Right forelimb (tissue), 1 donor: ENCODE measurements at places on chromosomes 4 and X.

GRCh38 chr4:48228949-48229348 is 40.7 kb downstream of the TEC start:
- DNase-seq, result no peak

- no peak for DNase-seq
Observed at GRCh38 chr4:186067757-186068385, 1.1 kb upstream of the TLR3 start.

- DNase-seq, result no peak
Observed at GRCh38 chr4:2954358-2955185, 8.6 kb downstream of the NOP14 start.

GRCh38 chr4:148444296-148445070 is 2.3 kb upstream of the NR3C2 start:
- peak; percentile 66 for DNase-seq

DNA sequence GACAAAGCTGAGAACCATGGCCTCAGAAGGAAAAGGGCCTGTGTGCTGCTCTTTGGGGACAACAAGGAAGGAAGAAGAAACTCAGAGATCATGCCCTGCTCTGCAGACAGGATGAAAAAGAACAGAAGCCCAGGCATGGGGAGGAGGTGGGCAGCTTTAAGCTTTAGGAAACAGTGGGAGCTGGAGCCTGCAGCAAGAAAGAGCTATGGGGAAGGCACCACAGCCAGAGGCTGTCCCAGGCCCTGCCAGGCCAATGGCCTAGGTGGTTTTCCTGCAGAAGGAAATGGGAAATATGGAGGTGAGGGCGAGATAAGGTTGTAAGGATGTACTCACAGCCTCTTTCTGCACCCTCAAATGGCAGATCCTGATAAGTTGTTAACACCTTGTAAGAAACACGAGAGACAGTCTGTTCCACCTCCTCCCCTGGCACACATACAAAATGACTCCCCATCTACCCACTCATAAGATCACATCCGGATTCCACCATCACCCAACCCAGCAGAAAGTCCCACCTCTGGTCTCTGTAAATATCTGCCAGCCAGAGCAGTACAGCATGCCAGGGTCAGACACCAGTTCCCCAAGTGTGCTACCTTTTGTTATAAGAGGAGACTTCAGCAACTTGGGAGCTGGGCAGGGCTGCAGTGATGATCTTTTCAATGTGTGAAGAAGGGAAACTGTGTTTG is 105.2 kb downstream of the RTL5 start:
- no peak for DNase-seq

DNA sequence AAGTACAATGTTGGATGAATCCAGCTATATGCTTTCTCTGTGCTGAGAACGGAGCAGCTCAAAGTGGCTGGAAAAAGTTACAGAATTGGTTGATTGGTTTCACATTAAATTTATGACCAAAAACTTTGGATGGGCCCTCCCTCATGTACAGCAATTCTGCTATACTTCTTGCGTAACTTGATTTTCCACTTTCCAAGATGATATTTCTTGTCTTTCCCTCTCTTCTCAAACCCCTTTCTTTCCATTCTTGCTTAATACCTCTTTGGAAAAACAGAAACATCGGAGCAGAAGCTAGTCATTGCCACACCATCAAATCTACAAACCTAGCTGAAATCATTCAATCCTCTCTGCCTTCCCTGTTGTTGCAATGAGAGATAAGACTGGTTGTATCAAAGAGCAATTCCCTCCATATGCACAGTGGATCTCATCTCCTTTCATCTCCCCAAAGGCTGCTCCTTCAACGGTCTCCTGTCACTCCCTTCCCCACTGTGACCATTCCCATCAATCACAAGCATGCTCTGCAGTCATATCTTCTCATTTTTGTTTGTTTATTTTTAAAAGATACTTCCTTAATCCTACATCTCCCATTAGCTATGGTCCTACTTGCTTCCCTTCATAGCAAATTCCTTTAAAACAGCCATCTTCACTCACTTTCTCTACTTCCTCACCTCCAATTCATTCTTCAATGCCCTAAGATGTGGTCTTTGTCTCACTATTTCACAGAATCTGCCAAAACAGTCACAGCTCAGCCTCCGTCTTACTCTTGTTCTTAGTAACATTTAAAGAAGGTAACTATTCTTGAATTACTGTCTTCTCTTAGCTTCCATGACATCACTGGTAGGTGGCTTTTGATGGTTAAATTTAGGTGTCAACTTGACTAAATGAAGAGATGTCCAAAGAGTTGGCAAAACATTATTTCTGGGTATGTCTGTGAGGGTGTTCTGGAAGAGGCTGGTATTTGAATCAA is 145.5 kb downstream of the FAM13A start:
- DNase-seq, result no peak

- peak; percentile 48 for DNase-seq
Observed at GRCh38 chrX:103330681-103331288, 746 bp downstream of the TCEAL7 start.

- no peak for DNase-seq
Observed at GRCh38 chrX:136261321-136261720, 10.1 kb upstream of the MAP7D3 start.

- peak; percentile 43 for DNase-seq
Observed at GRCh38 chr4:26173619-26174018, 147.2 kb upstream of the RBPJ start.

GRCh38 chrX:70172221-70172620 is 5.1 kb upstream of the DGAT2L6 start:
- DNase-seq, result no peak

DNA sequence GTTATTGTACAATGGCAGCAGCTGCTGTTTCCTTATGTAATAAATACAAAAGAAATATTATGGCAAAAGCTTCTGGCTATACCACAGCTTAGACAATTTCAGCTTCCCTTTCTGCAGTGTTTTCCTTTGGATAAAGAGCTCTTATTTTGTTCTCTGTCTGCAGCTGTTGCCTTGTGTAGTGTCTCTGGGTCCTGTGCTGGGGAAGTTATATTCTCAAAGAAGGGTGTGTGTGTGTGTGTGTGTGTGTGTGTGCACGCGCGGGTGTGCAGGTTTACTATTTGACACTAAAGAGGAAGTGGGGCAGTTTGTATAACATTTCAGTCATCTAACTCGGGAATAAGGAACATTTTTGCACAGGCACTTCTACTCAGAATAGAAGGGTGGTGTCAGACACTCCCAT is 83.6 kb downstream of the REPS2 start:
- DNase-seq, result no peak

DNA sequence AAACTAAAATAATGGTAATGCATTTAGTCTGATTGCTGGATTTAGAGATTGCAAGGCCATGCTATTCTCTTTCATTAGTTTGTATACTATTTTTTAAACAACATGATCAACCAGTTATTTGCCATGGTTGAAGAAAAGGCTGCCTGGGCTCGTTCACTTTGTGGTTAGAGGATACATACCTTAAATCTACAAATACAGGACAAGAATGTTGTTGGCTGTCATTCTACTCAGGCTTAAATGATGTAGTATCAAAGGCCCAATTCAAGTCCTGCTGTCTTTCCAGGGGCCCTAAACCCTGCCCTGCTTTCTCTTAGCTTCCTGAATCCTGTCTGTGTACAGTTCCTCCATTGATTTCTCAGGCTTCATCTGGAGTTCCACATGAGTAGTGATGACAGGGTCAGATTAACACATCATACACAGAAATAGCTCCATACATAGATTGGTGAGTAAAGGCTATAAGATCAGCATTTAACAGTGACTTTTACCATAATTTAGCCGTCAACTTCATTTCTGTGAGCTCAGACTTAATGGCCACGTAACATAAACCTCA is 114.9 kb upstream of the GPRIN3 start:
- DNase-seq, result no peak

DNA sequence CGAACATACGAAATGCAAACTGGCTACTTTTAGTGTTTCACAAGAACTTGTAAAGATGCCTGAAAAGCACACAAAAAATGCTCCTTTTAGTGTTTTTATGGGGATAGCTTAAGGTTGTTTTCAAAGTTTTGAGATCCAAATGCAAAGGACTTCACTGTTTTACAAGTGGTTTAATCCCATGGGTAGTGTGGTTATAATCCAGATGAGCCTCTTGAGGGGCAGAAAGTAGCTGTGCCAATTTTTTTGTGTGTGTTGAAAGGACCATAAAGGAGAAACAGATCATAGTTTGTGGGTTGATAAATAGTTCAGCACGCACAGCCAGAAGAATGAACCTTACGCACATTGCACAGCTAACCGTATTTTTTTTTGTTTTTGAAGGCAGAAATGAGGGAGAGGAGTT is 126.9 kb upstream of the GIMD1 start:
- DNase-seq, result peak; percentile 45

DNA sequence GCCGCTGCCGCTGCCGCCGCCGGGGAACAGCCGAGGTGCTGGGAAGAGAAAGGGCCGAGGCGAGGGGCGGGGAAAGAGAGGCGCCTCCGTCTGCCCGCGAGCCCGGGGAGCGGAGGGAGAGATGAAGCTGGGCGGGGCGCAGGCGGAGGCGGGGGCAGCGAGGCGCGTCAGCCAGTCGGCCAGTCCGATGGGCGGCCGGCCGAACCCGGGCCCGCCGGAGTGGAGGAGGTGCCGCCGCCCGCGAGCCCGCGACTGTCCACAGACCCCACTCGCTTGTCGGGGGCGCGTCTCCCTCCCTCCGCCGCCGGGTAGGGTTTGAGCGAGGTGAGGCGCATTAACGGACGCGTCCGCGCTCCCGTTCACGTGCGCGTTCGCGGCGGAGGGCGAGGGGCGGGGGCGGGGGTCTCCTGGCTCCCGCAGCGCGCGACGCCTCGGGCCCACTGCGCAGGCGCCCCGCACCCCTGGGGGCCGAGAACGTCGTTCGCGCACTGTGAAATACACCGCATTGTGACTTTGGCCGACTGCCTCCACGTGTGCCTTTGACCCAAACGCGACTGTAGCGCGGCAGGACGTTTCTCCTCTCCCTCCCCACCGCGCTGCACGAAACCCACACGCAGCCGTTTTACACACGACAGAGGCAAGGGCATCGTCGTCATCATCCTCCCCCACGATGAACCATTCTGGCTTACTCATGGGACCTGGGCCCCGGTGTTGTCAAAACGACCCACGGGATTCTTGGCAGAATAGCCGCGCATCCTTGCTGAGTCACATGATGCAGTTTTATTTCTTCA is at the start of gene NUDT11:
Gene NUDT11 (minus strand): TSS at position 92 of the 791 bp plus-strand sequence. CDS start 148 bp downstream, outside the sequence.
- DNase-seq, result peak; percentile 81

GRCh38 chr4:108619372-108620100 is 840 bp upstream of the RPL34 start:
- no peak for DNase-seq

GRCh38 chrX:13658602-13659001 is 5.7 kb downstream of the TCEANC start:
- DNase-seq, result no peak

- no peak for DNase-seq
Observed at GRCh38 chr4:71404049-71404448, 65.2 kb downstream of the SLC4A4 start.

- DNase-seq, result no peak
Observed at GRCh38 chrX:329291-329910, 10.8 kb upstream of the GTPBP6 start.

GRCh38 chr4:108159845-108160244 is 8.9 kb downstream of the LEF1 start:
- no peak for DNase-seq

- DNase-seq, result no peak
Observed at GRCh38 chrX:11470250-11470974, 177.2 kb downstream of the AMELX start.

- DNase-seq, result peak; percentile 78
Observed at GRCh38 chr4:100189820-100190642, at the start of gene DDIT4L. Gene DDIT4L (minus strand): TSS chr4:100190468. CDS start chr4:100189983, 485 bp downstream.

DNA sequence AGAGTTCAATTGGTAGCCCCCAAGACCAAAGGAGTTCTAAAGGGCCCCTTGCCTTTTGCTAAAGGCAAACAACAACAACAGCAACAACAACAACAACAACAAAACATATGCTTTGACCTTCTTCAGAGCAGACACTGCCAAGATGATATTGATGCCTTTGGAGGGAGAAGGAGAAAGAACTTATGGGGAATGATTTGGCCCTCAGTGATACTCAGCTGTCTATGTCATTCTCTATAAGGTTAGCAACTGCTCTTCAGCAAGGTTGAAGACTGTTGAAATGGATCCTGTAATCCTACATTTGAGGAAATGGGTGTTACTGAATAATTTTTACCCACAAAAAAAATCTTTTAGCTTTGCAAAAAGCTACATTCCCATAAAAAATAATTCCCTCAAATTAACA is 72.5 kb downstream of the PRPS1 start:
- DNase-seq, result no peak

GRCh38 chrX:18761750-18762149 is 54.3 kb downstream of the PPEF1 start:
- DNase-seq, result no peak

GRCh38 chrX:11103751-11104150 is 7.4 kb upstream of the HCCS start:
- no peak for DNase-seq

DNA sequence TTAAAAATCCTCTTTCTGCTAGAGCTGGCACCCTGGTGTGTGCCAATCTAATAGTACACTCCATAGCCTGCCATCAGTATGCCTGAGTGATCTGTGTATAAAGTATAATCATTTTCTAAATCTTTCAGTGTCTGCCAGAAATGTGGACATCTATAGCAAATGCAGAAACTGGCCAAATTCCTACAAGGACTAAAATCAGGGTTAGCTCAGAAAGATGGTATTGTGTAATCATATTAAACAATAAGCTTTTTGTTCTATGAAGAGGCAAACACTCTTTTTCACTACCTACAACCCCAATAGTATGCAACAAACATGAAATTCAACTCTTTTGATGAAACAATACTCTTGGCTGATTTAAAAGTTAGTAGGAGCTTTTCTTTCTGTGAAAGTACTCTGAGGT is 7.7 kb upstream of the TXLNG start:
- DNase-seq, result no peak

- DNase-seq, result no peak
Observed at GRCh38 chrX:119427024-119427794, 28.1 kb downstream of the SLC25A43 start.

DNA sequence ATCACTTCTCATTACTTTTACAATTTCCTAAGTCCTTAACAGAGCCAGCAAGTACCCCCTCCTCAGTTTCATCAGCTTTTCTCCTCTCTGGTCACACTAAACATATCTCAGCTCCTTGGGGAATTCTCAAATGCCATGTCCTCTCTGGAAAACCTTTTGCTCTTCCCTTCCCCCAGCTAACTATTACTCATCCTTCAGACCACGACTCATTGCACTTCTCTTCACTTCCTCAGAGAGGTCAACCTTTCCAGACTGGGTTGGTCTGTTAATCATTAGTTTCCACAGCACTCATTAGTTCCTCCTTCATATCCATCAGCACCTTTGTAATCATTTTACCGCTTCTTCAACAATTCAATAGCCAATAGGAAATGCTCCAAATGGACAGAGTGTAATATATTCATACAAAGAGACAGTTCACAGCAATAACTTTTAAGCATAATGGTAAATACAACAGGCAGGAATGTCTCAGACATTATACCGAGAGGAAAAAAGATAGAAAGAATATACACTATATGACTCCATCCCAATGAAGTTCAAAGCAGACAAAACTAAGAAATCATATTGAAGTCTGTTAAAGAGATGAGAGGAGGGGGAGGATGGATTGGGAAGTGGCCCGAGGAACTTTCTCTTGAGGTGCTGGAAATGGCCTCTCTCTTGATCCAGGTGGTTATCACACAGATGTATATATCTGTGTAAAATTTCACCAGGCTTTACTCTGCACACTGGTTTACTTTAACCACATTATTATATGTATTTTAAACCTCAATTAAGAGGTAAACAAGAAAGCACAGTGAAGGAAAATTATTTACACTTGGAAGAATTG is 39.6 kb downstream of the DDX60L start:
- no peak for DNase-seq

GRCh38 chr4:74152836-74153235 is 5.1 kb upstream of the MTHFD2L start:
- no peak for DNase-seq

GRCh38 chr4:108694423-108694822 is 44.0 kb downstream of the OSTC start:
- no peak for DNase-seq
